ENCODE measurements at places on chromosomes 16 and 17. TPM values are rescaled to one million over a fixed set of nuclear protein-coding genes. Genes with fewer than 3 reads are reported as not detected.

DNA sequence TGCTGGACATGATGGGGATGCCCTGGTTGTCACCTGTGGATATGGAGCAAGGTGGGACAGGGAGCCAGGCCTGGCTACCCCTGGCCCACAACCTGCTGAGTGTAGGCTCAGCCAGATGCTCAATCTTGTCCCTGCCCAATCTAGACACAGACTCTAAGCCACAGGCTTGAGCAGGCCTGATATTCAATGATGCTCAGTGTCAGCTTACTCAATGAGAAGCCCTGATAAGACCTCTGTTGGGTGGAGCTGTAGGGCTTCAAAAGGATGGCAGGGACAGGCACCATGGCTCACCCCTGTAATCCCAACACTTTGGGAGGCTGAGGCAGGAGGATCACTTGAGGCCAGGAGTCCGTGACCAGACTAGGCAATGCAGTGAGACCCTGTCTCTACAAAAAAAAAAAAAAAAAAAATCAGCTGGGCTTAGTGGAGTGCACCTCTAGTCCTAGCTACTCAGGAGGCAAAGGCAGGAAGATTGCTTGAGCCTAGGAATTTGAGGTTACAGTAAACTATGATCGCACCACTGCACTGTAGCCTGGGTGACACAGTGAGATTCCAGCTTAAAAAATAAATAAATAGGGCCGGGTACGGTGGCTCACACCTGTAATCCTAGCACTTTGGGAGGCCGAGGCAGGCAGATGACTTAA is 3.4 kb downstream of the LCAT start:
- no peak for DNase-seq

GRCh38 chr17:21390294-21390693 is 14.1 kb downstream of the KCNJ12 start:
- DNase-seq = no peak

GRCh38 chr17:9865586-9865985 is 39.5 kb downstream of the RCVRN start:
- DNase-seq = no peak

- no peak for DNase-seq
These were observed 12.9 kb downstream of the FOXF1 start for GRCh38 chr16:86523166-86523740.

- DNase-seq = no peak
These were observed 174.1 kb downstream of the NTN1 start for GRCh38 chr17:9195411-9195810.

DNA sequence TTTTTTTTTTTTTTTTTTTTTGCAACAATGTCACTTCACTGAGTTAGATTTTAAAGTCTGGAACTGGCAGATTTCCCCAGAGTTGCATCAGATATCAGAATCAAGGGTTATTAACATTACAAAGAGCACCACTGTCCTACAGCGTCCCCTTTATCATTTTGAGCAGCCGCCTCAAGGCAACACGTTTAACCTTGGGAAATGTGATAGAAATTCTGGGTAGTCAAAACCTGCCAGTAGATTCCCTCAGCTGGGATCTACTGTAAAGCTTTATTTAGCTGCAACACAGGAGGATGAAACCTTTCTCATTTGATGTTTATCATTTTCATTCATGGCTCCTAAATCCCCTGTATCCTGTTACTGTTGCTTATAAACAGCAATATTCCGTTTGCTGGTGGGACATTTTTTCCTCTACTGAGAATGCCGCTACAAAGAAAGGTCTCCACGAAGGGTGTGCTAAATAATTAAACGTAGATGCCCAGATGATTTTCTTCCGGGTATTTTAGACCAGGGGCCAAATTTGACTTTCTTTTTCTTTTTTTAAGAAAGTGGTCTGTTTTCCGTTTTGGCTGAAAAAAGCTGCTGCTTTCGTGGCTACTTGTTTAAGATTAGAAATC is 436.1 kb upstream of the GOT2 start:
- no peak for DNase-seq

NDRG4 gene
- total RNA-seq = 0.91 TPM

CRHR1 gene
- total RNA-seq = not detected

All from activated T-cell treated with anti-CD3 and anti-CD28 coated beads, Interleukin-2, amount 50 U/mL, for 4 hours (primary cell).